Spleen (tissue), 13 donors: ENCODE measurements at places on chromosomes 4 and X. TPM values are rescaled to one million over a fixed set of nuclear protein-coding genes. Genes with fewer than 3 reads are reported as not detected.

Gene F8A1
- total RNA-seq = 35.3 TPM

Gene LANCL3
- 0.54 TPM for total RNA-seq

Gene SPANXB1
- total RNA-seq = not detected

Gene CRLF2
- 0.34 TPM for total RNA-seq

Gene ENPEP
- 33.1 TPM for total RNA-seq

Gene SYTL5
- not detected for total RNA-seq

Gene CXCL11
- total RNA-seq = 1.2 TPM

Gene ARMCX1
- 12.1 TPM for total RNA-seq

Gene PRR32
- 0.40 TPM for total RNA-seq

Gene PABPC5
- 3.3 TPM for total RNA-seq

Gene IGSF1
- total RNA-seq = not detected

Gene GRPR
- total RNA-seq = 0.47 TPM

Gene MAGEA4
- total RNA-seq = not detected

Gene NKX3-2
- total RNA-seq = 0.57 TPM

Gene PARM1
- 34.7 TPM for total RNA-seq
